Cardiac muscle cell (in vitro differentiated cells and primary cell): ENCODE measurements at places on chromosomes 16 and 17.

DNA sequence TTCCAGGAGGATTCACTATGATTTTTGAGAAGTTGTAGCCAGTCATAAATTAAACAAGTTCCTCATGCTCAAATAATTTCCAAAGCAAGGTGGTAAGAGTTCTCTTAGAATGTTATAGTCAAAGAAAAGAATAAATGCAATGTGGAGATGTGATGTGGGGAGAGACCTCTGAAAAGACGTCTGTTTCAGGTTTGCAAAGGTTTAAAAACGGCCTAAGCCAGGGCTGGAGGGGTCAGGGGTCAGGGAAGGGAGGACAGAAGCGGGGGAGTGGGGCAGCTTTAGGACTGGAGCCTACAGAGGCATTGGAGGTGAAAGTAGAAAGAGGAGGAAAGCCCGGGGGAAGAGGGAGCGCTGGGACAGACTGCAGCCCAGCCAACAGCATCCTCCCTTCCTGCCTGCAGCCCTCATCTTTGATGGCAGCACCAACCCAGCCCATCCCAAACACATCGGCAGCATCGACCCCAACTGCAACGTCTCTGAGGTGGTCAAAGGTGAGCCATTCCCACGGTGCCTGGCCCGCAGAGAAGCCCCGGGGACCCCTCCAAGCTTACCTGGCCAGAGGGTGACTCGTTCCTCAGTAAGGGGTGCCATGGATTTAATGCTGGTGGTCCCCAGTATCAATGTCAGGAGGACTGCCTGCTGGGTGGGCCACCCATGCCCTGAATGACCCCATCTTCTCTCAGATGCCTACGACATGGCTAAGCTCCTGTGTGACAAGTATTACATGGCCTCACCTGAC lies 11.4 kb downstream of the PDK2 start:
- no peak for DNase-seq
- peaks cover 12% of the 10 kb centered on the region for H3K36me3 ChIP-seq
- H3K27ac ChIP-seq = no peak overlapping the region
- no peak overlapping the region for H3K4me3 ChIP-seq

- peaks cover 5% of the 10 kb centered on the region for H3K4me1 ChIP-seq
- no peaks in the 10 kb centered on the region for H3K27me3 ChIP-seq
- DNase-seq = peak; percentile 94
These were observed at the start of gene TBX6 for GRCh38 chr16:30091474-30092372. TBX6 (minus strand) TSS chr16:30091924; CDS start chr16:30091193, 731 bp downstream.

DNA sequence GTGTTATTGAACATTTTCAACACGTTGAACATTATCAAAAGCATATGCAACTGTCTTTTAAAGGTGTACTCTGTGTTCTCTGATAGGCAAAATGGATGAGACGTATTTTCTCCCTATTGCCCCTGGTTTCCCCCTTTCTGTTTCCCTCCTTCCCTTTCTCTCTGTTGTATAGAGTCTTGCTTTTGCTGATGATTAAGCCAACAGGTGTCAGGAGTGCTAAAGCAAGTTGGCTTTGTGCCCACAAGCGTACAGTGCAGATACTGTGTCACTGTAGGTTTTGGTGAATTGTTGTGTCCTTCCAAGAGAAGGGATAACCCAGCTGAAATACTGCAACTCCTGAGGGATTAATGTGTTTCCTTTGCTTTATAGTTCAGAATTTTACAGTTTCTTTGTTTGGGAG lies 74.4 kb downstream of the COX10 start:
- no peaks in the 10 kb centered on the region for H3K27me3 ChIP-seq
- H3K4me1 ChIP-seq = no peaks in the 10 kb centered on the region
- DNase-seq = no peak
- H3K27ac ChIP-seq = no peak overlapping the region
- no peaks in the 10 kb centered on the region for H3K36me3 ChIP-seq
- no peak overlapping the region for H3K4me3 ChIP-seq

- H3K4me3 ChIP-seq = no peak overlapping the region
- peaks cover under 1% of the 10 kb centered on the region for H3K36me3 ChIP-seq
- DNase-seq = no peak
- no peaks in the 10 kb centered on the region for H3K27me3 ChIP-seq
These were observed 5.5 kb downstream of the IGFBP4 start for GRCh38 chr17:40448639-40449261.

DNA sequence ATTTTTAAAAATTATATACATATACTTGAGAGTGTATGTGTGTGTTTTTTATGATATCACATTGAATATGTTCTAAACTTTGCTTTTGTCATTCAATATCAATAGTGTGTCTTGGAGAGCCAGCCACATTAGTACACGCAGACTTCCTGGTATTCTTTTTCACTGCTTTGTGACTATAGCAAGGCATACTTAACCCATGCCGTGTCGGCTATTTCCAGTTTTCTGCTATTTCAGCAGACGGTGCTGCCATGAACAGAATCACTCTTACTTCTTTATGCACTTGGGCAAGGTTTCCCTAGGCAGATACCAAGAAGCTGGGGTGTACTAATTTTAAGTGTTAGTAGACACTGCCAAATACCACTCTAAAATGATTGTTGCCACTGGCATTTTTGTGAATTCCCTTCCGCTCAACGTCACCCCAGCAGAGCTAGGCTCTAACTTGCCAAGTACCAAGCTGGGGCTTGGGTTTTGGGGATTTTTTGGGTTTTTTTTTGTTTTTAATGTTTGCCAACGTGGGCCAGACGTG lies 134.9 kb downstream of the SOCS1 start:
- no peaks in the 10 kb centered on the region for H3K4me1 ChIP-seq
- peaks cover 5% of the 10 kb centered on the region for H3K36me3 ChIP-seq
- H3K27ac ChIP-seq = no peak overlapping the region
- H3K4me3 ChIP-seq = no peak overlapping the region
- no peaks in the 10 kb centered on the region for H3K27me3 ChIP-seq
- DNase-seq = no peak

DNA sequence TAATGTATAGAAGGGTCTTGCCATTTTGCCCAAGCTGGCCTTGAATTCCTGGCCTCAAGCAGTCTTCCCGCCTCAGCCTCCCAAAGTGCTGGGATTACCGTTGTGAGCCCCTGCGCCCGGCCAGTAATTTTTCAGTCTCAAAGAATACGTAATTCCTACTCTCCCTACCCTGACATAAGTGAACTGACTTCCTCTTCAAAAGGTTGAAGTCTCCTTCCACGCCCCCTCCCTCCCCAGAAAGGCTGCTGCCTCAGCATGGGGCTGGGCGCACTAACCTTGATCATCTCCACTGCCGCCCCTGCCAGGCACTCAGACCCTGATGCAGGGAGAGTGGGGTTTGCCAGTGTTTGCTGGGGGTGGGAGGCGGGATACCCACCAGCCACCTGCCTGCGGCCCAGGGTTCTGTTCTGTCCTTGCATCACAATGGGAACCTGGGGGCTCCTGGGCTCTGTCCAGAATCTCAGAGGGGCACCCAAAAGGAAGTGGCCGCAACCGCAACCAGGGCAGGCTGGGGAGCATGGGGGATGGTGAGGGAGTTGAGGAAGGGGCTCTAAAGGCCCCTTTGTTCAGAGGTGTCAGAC lies 27.5 kb downstream of the KIFC3 start:
- DNase-seq = no peak
- H3K27me3 ChIP-seq = no peaks in the 10 kb centered on the region
- H3K36me3 ChIP-seq = peaks cover 4% of the 10 kb centered on the region
- H3K4me3 ChIP-seq = no peak overlapping the region

DNA sequence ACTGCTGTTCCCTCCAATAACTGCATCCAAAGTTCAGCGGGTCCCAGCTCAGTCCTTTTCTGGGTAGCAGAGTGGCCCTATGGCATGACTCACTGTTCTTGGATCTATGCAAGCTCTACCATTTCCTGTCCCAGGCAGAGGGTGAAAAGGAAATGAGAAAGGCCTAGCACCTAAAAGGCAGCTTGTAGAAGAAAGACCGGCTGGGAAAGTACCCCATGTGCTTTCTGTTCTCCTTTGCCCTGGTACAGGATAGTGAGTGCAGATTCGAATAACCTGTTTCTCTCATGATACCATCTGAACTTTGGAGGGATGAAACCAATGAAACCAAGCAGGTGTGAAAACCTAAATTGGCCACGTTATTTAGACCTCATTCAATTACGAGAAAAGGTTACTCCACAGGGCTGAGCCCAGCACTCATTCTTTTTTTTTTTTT lies 12.7 kb upstream of the HASPIN start:
- no peaks in the 10 kb centered on the region for H3K27me3 ChIP-seq
- no peak overlapping the region for H3K4me3 ChIP-seq
- H3K4me1 ChIP-seq = no peaks in the 10 kb centered on the region
- peak; percentile 60 for DNase-seq

- H3K27me3 ChIP-seq = no peaks in the 10 kb centered on the region
- H3K27ac ChIP-seq = no peak overlapping the region
- no peak for DNase-seq
These were observed 6.9 kb upstream of the DBNDD1 start for GRCh38 chr16:90026135-90026534.

GRCh38 chr16:77723108-77723514 lies 797 bp downstream of the NUDT7 start:
- H3K4me3 ChIP-seq = peak overlapping the region; percentile 41
- peak overlapping the region; percentile 83 for H3K27ac ChIP-seq
- no peaks in the 10 kb centered on the region for H3K27me3 ChIP-seq
- no peaks in the 10 kb centered on the region for H3K36me3 ChIP-seq
- peaks cover 6% of the 10 kb centered on the region for H3K4me1 ChIP-seq

DNA sequence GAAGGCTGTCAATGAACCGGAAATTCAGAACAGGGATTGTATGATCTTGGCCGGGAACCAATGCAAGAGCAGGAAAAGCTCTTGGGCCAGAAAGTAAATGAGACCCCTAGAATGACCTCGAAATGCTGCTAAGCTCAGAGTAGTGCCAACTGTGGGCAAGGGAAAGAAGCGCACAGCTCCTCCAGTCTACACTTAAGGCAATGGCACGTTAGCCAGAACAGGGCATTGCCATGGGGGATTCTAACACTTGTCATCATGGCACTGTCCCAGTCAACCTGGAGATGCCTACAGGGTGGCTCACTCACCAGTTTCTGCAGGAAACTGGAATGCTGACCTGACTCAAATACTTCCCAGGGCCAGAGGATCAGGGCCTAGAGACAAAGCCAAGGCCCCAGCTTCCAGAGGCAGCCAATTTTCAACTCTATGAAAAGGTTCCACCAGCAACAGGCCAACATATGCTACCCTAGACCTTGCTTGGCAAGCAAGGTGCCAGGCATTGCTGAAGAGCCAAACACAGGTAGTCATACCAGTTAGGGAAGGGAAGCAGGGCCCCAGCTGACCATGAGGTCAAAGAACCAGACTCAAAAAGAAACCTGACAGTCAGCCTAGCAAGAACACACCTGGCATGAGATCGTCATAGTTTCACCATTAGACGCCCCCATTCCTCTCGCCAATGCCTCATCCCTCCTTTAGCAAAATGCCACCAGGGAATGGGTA lies 34.9 kb downstream of the ARHGAP17 start:
- H3K4me1 ChIP-seq = peaks cover 1% of the 10 kb centered on the region
- H3K4me3 ChIP-seq = no peak overlapping the region
- no peak overlapping the region for H3K27ac ChIP-seq
- H3K27me3 ChIP-seq = no peaks in the 10 kb centered on the region
- no peak for DNase-seq
- H3K36me3 ChIP-seq = no peaks in the 10 kb centered on the region

- no peaks in the 10 kb centered on the region for H3K36me3 ChIP-seq
- DNase-seq = no peak
- H3K4me1 ChIP-seq = peaks cover 8% of the 10 kb centered on the region
- H3K4me3 ChIP-seq = no peak overlapping the region
These were observed 55.9 kb downstream of the MFSD11 start for GRCh38 chr17:76793775-76794174.

- no peaks in the 10 kb centered on the region for H3K36me3 ChIP-seq
- H3K4me3 ChIP-seq = no peak overlapping the region
- H3K27me3 ChIP-seq = no peaks in the 10 kb centered on the region
- H3K27ac ChIP-seq = no peak overlapping the region
These were observed 43.1 kb downstream of the SCNN1G start for GRCh38 chr16:23225634-23226033.

GRCh38 chr17:68924793-68925720 lies 30.1 kb downstream of the ABCA8 start:
- H3K36me3 ChIP-seq = no peaks in the 10 kb centered on the region
- H3K4me3 ChIP-seq = no peak overlapping the region
- DNase-seq = no peak
- no peak overlapping the region for H3K27ac ChIP-seq

DNA sequence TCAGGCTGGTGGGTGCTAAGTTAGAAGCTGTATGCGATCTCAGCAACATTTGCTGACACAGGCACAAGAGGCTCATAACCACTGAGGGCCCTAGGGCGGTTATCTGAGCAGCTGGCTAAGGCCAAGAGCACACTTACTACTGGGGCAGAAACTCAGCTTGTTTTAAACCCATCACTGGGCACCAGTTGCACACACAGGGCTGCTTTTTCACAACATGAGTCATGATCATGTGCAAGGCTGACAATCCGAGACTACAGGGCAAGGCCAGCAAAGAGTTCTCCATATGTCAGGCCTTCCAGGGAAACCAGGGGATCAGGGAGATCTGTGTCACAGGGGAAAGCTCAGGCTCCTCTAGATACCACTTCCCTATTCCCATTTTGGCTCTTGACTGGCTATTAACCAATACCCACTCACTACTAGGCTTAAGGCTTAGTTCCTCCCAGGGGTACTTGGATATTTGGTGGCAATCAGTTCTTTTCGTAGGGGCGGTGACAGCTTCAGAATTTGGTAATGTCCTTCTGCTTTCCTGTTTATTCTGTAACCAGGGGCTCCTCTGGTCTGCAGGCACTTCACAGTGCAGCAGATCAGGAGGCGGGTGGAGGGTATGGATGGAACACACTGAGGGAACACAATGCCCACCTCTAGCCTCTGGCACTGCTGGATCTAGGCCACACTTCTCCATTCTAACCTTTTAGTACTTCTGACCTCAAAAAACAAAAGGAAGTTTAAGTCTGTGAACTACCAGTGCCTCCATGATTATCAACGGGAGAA lies 44.9 kb upstream of the ERN1 start:
- peak; percentile 42 for DNase-seq
- peaks cover 6% of the 10 kb centered on the region for H3K36me3 ChIP-seq
- H3K27me3 ChIP-seq = no peaks in the 10 kb centered on the region
- H3K4me1 ChIP-seq = peaks cover 6% of the 10 kb centered on the region
- no peak overlapping the region for H3K4me3 ChIP-seq
- H3K27ac ChIP-seq = no peak overlapping the region

DNA sequence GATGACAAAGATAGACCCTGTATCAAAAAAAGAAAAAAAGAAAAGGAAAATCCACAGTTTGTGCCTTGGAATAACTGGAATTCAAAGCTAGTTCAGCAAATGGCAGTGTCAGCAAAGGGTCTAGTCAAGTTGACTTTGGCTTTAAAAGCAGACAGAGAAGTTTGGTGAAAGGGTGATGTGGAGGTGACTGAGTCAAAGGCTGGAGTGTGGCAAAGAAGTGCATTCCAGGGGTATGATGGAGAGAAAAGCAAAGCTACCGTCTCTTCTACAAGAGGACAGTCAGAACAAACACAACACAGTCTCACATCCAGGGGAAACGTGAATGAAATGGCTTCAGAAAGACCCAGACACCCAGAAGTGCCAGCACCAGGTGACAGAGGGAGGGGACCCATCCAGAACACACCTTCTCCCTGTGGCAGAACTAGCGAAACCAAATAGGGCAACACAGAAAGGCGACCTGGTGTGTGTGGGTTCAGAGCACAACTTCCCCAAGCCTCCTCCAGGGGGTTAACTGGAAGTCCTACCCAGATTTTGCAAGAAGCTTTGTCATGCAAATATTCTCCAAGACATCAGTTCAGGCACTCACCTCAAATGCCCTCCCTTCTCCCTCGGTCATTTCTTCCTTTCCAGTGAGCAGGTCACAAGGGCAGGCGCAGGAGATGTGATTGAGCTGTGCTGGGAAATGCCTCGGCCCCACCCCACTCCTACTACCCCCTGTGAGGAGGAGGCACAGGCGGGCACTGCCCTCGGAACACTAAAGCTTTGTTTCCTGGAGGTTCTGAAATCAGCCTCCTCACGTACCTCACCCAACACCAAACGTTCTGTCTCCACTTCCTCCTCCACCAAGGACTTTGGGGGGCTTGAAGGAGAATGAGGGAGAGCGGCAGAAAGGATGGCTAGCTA lies 481.9 kb downstream of the SOX9 start:
- DNase-seq = peak; percentile 58
- no peak overlapping the region for H3K4me3 ChIP-seq
